Lung (tissue), 17 donors: ENCODE measurements at places on chromosomes 7 and 10. TPM values are rescaled to one million over a fixed set of nuclear protein-coding genes. Genes with fewer than 3 reads are reported as not detected.

DNA sequence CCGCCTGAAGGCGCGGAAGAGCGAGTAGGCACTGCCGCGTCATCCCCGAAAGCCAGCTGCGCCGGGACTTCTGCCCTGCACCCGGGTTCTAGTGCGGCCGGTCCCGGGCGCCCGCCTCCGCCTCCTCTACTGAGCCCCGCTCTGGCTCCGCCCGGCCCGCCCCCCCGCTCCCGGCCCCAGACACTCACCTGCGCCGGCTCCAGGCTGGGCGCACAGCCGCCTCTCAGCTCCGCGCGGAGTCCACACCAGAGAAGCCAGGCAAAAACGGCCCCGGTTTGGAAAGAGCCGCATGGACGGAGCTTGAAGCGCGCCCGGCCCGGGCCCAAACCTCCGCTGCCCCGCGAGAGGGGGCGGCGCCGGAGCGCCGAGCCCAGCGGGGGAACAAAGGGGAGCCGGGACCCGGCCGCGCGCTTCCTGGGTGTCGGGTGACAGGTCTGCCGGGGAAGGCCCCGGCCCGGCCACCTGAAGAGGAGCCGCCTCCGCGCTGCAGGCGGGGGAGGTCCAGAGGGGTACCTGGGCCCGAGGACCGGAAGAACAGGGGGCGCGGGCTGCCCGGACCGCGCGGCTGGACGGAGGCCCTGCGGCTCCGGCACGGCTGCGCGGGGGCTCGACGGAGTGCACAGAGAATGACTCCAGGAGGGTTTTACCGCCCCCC is 168.2 kb downstream of the NRF1 start:
- DNase-seq: peak; percentile 70
- peak overlapping the region; percentile 31 for H3K4me3 ChIP-seq

DNA sequence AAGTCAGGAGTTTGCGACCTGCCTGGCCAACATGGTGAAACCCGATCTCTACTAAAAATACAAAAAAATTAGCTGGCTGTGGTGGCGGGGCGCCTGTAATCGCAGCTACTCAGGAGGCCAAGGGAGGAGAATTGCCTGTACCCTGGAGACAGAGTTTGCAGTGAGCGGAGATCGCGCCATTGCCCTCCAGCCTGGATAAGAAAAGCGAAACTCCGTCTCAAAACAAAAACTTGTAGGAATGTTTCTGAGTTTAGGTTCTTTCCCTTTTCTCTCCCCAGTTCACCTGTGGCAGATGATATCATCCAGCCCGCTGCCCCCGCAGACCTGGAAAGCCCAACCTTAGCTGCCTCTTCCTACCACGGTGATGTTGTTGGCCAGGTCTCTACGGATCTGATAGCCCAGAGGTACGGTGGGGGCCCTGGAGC is 138.8 kb upstream of the BTBD16 start:
- DNase-seq: no peak
- no peak overlapping the region for H3K4me3 ChIP-seq
- no peaks in the 10 kb centered on the region for H3K27me3 ChIP-seq
- H3K36me3 ChIP-seq: no peaks in the 10 kb centered on the region

- DNase-seq: no peak
- no peaks in the 10 kb centered on the region for H3K36me3 ChIP-seq
- H3K4me3 ChIP-seq: no peak overlapping the region
- H3K27ac ChIP-seq: no peak overlapping the region
These were observed 13.1 kb downstream of the CCSER2 start for GRCh38 chr10:84341538-84341856.

- no peak for DNase-seq
- no peaks in the 10 kb centered on the region for H3K27me3 ChIP-seq
- no peaks in the 10 kb centered on the region for H3K36me3 ChIP-seq
These were observed 589.9 kb downstream of the GRM8 start for GRCh38 chr7:126662856-126663255.

The MBL2 gene
- total RNA-seq: not detected
